Smooth muscle cell of trachea (primary cell): ENCODE measurements at places on chromosomes 7 and 10. TPM values are rescaled to one million over a fixed set of nuclear protein-coding genes. Genes with fewer than 3 reads are reported as not detected.

Gene TUBAL3
- not detected in 2 replicates for total RNA-seq

Gene EN2
- total RNA-seq: not detected in 2 replicates

Gene ANKRD61
- total RNA-seq: not detected in 2 replicates

Gene SUGCT
- total RNA-seq: 8.9 and 12.6 TPM in 2 replicates

Gene ZDHHC16
- 42.6 and 59.0 TPM in 2 replicates for total RNA-seq

Gene OR2A5
- total RNA-seq: not detected in 2 replicates

Gene SNCG
- 8.8 and 11.8 TPM in 2 replicates for total RNA-seq

Gene VGF
- total RNA-seq: 0.83 and 0.87 TPM in 2 replicates

Gene PTPN20
- total RNA-seq: 0.33 and 0.73 TPM in 2 replicates

Gene MXI1
- total RNA-seq: 13.8 and 40.7 TPM in 2 replicates

Gene HECTD2
- 9.9 and 11.1 TPM in 2 replicates for total RNA-seq

Gene CALHM3
- 0.15 TPM in 1 of 2 replicates, not detected in the other for total RNA-seq

Gene MARCHF5
- total RNA-seq: 12.7 and 17.2 TPM in 2 replicates

Gene PIK3CG
- total RNA-seq: under 0.01 TPM in 1 of 2 replicates, not detected in the other

Gene NPY4R2
- total RNA-seq: 0.17 TPM in 1 of 2 replicates, not detected in the other

Gene BTBD16
- 0.15 TPM in 1 of 2 replicates, not detected in the other for total RNA-seq

Gene CYP2C19
- not detected in 2 replicates for total RNA-seq

Gene SLC26A4
- 0.33 and 1.7 TPM in 2 replicates for total RNA-seq

Gene PRSS37
- not detected in 2 replicates for total RNA-seq

Gene MBL2
- not detected in 2 replicates for total RNA-seq

Gene LAMB1
- total RNA-seq: 478 and 504 TPM in 2 replicates
